ENCODE measurements at places on chromosomes 5 and 9.

DNA sequence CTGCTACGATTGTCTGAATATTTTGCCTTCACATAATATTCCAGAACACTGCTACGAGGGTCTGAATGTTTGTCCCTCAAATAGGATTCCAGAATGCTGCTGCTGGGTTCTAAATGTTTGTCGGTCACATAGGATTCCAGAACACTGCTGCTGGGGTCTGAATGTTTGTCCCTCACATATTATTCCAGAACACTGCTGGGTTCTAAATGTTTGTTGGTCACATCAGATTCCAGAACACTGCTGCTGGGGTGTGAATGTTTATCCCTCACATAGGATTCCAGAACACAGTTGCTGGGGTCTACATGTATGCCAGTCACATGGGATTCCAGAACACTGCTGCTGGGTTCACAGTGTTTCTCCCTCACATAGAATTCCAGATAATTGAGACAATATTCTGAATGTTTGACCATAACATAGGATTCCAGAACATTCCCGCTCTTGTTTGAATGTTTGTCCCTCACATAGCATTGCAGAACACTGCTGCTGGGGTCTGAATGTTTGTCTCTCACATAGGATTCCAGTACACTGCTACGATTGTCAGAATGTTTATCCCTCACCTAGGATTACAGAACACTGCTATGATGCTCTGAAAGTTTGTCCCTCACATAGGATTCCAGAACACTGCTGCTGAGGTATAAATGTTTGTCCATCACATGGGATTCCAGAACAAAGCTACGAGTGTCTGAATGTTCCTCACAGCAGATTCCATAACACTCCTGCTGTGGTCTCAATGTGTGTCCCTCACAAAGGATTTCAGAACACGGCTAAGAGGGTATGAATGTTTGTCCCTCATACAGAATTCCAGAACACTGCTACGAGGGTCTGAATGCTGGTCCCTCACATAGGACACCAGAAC is 201.8 kb downstream of the FOXD4L6 start:
- no peak for DNase-seq

DNA sequence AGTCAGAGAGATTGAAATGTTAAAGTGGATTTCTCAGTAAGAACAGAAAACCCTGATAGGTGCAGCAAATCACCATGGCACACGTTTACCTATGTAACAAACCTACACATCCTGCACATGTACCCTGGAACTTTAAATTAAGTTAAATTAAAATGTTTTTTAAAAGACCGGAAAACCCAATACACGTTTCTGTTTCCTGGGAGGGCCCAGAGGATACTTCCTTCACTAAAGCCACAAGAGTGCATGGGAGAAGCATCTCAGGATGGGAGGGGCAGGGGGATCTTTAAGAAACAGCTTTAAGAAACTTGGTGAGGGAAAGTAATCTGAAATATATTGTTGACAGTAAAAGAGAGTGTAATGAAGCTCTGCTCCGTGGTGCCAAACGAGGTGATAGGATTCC is 164.7 kb upstream of the PTGER4 start:
- DNase-seq: no peak

GRCh38 chr9:88915916-88916315 is 75.4 kb upstream of the S1PR3 start:
- no peak for DNase-seq

GRCh38 chr5:132003170-132003744 is 8.2 kb downstream of the ACSL6 start:
- no peak for DNase-seq

DNA sequence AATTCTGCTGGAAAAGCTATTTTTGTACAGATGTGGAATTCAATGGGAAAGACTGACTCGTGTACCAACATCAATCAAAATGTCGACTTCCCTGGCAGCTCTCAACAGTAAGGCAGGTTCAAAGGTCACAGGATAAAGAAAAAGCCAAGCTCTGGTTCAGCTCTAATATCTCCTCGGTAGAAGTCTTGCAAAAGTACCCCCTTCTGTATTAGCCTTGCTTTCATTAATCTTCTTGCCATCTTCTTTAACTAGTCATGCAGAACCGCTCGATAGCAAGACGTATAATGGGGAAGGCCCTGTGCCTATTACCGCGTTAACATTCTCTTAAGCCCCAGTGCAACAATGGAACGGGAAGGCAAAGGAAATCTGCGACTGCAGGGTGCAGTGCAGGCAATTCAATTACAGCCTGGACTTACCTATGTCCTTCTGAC is 201.2 kb downstream of the GAPVD1 start:
- no peak for DNase-seq

- no peak for DNase-seq
Measured at GRCh38 chr5:36607114-36607571, 737 bp downstream of the SLC1A3 start.

DNA sequence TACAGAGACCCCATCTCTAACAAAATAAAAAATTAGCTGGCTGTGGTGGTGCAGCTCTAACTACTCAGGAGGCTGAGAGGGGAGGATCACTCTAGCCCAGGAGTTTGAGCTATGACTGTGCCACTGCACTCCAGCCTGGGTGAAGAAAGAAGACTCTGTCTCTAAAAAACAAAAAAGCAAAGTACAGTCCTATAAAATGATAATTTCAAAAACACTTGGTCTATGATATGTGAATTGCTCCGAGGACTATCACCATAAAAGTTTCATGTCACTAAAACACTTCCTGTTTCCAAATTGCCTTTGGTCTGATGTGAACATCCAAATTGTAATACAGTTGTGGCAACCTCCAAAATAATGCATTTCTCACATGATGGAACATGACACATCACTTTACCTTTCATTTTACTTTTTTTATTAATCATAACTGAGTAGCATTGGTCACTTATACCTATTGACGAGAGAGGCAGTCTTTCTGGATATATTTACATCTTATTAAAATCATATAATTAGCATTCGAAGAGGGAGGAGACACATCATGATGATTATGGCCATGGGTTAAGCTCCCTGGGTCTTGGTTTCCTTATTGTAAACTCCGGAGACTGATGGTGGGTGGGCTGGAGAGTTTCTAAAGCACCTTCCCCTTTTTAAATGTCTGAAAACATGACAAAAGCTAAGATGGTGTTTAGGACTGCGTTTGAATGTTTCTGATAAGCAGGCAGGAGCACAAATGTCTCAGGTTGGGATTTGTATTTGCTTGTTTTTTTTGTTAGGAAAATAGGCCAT is 25.8 kb upstream of the CD180 start:
- no peak for DNase-seq

DNA sequence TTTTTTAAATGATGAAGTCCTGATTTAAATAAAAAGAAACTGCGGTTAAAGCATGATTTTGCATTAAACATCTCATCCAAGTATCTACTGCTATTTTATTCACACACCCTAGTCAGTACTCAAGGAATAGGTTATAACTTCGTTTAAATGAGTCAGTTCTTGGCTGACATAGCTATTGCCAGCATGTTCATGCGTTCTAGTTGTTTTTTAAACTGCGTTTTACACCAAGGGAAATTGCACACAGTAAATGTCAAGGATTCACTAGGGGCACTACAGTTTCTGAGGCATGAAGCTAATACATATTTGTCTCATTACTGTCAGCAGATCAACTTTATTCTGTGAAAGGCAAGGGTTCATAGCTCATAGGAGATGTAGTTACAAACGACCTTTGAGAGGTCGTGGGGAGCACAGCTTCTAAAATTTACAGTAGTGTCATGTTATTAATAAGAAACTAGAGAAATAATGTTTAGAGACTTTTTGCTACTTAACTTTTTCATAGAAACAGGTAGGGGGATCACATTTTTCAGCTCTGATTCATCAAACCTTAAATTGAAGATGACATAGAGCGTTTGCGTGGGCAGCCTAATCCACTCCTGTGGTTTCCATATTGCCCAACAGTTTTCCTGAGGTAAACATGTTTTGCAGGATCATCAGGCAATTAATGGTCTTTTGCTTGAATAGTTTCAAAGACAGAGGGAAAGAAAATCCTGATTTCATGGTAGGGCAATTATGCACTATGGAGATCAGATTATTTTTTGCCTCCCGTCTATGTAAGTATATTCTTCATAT is 2222.7 kb upstream of the WWC1 start:
- no peak for DNase-seq

DNA sequence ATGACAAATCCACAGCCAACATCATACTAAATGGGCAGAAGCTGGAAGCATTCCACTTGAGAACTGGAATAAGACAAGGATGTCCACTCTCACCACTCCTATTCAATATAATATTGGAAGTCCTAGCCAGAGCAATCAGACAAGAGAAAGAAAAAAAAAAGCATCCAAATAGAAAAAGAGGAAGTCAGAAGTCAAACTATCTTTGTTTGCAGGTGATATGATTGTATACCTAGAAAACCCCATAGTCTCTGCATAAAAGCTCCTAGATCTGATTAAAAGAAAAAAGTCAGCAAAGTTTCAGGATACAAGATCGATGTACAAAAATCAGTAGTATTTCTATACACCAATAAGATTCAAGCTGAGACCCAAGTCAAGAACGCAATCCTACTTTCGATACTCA is 66.1 kb downstream of the OSMR start:
- DNase-seq: no peak

- no peak for DNase-seq
Measured at GRCh38 chr9:125887172-125887571, 140.0 kb downstream of the PBX3 start.

- no peak for DNase-seq
Measured at GRCh38 chr9:82271106-82271561, 282.6 kb downstream of the SPATA31D1 start.

- no peak for DNase-seq
Measured at GRCh38 chr5:138945421-138946240, 70.5 kb upstream of the LRRTM2 start.

DNA sequence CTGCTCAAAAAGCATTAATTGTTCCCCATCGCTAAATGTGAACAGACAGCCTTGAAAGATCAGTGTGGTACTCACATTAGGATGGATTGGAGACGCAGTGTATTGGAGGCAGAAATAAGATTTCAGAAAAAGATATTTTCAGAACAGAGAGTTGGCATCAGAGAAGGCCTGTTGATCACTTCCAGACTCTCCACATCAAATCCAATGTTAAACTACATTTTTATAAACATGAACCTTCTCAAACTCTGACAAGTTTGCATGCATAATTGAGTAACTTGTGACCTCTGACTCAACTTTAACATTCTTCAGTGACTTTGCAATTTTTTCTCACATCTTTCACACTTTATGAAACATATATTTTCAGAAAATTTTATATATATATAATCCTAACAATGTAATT is 919.6 kb upstream of the SEMA6A start:
- DNase-seq: no peak

- DNase-seq: no peak
Measured at GRCh38 chr5:16926417-16926816, 9.7 kb downstream of the MYO10 start.

DNA sequence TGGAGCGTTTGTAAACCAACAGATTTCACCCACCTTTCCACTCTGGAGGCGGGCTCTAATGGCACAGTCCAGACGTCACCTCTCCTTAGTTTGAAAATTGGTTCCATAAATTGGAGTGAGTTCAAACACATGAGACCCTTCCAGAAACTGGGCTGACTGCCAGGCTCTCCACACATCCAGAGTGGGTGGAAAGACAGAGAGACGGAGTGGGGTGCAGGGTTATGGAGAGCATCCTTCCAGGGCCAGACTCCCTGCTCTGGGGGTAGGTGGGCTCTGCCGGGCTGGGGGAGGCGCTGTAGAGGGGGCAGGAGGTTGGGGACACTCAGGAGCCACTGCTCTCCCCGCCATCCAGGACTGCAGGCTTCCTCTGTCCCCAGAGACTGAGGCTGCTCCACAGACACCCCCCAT is 104.7 kb upstream of the PHYKPL start:
- no peak for DNase-seq

DNA sequence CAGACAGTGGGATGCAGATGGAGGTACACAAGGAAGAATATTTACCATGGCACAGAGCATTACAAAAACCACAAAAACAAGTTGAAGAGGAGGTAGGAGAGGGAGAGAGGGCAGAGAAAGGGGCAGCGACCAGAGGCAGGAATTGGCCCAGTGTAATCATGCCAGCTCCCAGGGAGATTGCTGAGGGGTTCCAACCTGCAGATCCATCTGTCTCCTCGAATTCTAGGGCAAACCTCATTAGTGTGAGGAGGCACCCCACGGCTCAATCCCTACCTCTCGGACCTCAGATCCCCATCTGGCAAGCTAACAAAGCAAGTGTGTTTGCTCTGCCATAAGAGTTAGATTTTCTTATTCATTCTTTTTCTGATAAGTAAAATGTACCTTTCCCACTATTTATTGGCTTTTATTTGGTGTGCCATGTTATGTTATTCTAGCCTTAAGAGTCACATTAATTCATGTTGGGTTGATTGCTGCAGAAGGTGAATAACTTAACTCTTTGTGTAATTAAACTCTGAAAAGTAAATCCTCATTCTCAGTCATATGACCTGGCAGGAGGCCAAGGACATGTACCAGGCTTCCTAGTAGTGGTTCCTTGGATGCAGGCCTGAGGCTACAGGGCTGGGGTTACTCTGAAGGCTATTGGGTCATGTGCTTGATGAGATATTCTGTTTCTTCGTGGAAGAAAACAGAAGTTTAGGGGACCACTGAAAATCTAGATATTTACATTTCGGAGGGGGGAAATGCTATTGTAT is 315.2 kb upstream of the ATP10B start:
- no peak for DNase-seq

- no peak for DNase-seq
Measured at GRCh38 chr9:83106263-83106662, 43.3 kb upstream of the RASEF start.

- DNase-seq: no peak
Measured at GRCh38 chr5:61916621-61917620, 389.1 kb upstream of the KIF2A start.

- DNase-seq: no peak
Measured at GRCh38 chr5:133878236-133878555, 90.2 kb downstream of the C5orf15 start.

DNA sequence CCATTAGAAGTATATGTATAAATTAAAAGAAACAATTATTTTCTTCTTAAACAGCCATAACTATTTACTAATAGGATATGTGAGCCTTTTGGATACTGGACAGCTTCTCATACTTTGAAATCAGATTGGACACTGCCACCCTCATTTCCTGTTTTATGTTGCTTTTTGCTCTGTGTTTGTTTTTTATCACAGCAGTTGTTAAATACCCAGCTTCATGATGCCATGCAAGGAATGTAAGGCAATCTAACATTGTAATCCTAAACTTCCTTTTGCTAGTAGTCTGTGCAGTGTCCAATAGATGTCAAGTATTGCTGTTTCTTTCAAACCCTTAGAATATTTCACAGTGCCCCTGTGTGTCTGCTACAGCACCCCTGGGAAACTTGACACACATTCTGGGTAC is 56.2 kb downstream of the CNTLN start:
- DNase-seq: no peak

- DNase-seq: no peak
Measured at GRCh38 chr5:123085638-123086286, 3.3 kb upstream of the PRDM6 start.

GRCh38 chr5:93916872-93917271 is 175.5 kb upstream of the POU5F2 start:
- DNase-seq: no peak

- no peak for DNase-seq
Measured at GRCh38 chr5:141762790-141763368, 80.8 kb upstream of the ARAP3 start.

GRCh38 chr9:95311961-95312360 is 5.5 kb downstream of the FANCC start:
- no peak for DNase-seq
